AG09309 (cell line): ENCODE measurements at places on chromosomes 7 and 10.
A peak's percentile ranks its signal among the peaks of the same experiment; 100 is the strongest.

DNA sequence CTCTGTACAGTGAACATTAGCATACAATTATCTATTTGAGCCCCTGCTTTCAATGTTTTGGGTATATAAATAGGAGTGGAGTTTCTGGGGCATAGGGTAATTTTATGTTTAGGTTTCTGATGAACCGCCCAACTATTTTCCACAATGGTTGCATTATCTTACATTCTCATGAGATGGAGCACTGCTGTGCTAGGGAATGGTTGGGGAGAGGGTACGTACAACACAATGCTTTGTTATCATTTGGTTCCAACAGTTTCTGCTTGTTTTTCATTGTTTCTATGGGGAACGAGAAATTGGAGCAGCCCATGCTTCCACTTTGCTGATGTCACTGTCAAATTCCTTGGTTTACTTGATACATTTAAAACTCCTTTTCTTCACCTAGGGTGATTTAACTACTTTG is 1115.3 kb downstream of the REEP3 start:
- DNase-seq = no peak

- no peak for DNase-seq
These were observed 11.4 kb downstream of the NET1 start for GRCh38 chr10:5423771-5424170.

DNA sequence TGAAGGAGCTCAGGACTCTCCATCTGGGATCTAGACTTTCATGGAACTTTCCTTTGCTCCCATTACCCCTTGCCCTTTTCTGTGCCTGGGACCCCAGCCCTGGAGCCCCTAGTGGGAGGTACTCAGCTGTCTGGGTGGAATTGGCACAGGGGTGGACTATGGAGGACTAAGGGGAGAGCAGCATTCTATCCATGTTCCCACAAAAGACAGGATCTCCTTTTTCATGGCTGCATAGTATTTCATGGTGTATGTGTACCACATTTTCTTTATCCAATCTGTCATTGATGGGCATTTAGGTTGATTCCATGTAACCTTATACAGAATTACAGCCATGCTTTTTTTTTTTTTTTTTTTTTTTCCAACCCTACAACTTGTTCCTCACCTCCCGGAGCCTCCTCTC is 89.1 kb downstream of the GALNT17 start:
- no peak for DNase-seq

GRCh38 chr10:91596825-91597196 is 36.1 kb downstream of the PPP1R3C start:
- DNase-seq = no peak

GRCh38 chr7:121081327-121081936 is 92.9 kb downstream of the CPED1 start:
- peak; percentile 61 for DNase-seq

GRCh38 chr10:92278996-92279696 is 11.7 kb downstream of the CPEB3 start:
- DNase-seq = no peak

GRCh38 chr7:135862586-135863340 is 114.2 kb upstream of the FAM180A start:
- DNase-seq = no peak

- DNase-seq = no peak
These were observed 5.1 kb downstream of the DDIT4 start for GRCh38 chr10:72278668-72279393.

DNA sequence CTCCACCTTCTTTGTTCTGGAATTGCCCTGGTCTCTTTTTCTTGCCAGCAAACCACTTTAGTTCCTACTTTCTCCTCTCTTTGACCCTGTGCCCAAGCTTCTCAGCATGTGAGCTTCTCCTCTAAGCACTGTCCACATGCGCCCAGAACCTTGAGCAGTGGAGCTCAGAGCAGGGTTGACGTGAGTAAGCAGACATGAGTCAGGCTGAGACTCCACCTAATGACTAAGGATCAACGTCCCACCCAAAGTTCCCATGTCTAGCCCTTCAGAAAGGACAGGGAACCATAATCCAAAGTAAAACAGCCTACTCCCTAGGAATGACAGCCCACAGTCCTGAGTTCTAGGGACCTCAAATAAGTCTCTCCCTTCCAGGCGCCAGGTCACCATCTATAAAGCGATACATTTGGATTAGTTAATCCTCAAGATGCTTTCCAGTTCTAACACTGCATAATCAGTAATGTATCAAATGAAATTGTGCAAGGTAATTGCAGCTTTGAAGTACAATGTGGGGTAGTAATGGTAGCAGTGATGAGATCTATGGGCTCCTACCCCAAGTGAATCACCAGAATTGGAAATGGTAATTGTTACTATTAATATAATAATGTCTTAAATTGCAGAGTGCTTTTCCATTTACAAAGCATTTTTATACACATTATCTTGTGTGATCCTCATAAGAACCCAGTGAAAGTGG is 44.5 kb downstream of the KCNMA1 start:
- peak; percentile 85 for DNase-seq

GRCh38 chr7:29296421-29296820 is 101.8 kb downstream of the CHN2 start:
- no peak for DNase-seq

DNA sequence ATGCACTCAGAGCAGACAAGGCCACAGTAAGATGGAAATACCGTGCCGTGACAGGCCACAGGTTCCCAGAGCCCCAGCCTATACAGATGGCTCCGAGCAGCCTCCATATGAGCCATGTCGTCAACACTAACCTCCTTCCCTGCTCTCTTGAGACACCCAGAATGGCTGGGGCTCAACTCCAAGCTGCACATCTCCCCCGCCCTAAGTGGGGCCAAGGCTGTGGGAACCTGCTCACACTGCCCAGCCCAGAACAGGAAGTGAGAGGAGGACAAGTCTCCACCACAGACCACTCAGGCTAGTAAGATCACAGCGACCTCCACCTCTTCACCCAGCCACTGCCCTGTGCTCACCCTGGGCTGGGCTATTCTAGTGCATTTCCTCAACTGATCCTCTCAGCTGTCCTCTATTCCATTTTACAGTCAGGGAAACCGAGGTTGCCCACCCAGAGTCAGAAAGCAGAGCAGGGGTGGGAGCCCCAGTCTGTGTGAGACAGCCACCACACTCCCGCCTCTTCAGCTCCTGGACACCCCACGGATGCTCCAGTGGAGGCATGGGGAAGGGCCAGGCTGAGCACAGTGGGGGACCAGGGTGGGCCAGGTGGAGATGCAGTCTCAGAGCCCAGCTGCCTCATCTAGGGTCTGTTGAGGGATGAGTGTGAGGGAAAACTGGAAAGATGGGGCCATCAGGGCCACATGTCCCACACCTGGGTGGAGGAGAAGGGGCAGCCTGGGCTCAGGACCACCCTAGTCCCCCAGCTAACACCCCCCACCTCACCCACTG is 11.6 kb downstream of the GRID1 start:
- no peak for DNase-seq

- no peak for DNase-seq
These were observed 1.8 kb upstream of the OPN1SW start for GRCh38 chr7:128777156-128778123.

DNA sequence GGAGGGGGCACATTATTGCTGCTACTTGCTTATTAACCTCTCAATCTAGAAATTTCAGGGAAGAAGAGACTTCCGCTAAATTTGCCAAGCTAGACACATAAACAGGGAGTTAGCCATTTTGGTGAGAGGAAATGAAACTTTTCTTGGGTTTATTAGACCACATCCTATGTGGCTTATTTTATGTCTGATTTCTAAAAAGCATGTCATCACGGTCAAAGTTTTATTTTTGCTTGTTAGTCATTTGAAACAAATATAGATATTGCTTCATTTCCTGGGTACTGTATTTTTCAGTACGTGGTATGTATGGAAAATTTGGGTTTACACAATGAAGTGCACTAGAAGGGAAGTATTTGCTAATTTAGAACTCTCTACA is 144.1 kb downstream of the TCF7L2 start:
- peak; percentile 38 for DNase-seq
